WTC11 (cell line): ENCODE measurements at places on chromosomes 13 and 19. TPM values are rescaled to one million over a fixed set of nuclear protein-coding genes. Genes with fewer than 3 reads are reported as not detected.

SRRM5 gene
- 0.34 to 0.44 TPM (median 0.42 TPM) in 3 replicates for total RNA-seq

LRRC4B gene
- 10.0 to 11.0 TPM (median 10.9 TPM) in 3 replicates for total RNA-seq

PCDH20 gene
- total RNA-seq, result 1.3 to 1.4 TPM (median 1.3 TPM) in 3 replicates

RXFP2 gene
- not detected in 3 replicates for total RNA-seq

TINCR gene
- 0.60 to 0.85 TPM (median 0.76 TPM) in 3 replicates for total RNA-seq

ZNF91 gene
- 36.5 to 40.4 TPM (median 40.3 TPM) in 3 replicates for total RNA-seq

RUBCNL gene
- total RNA-seq, result 1.9 to 2.1 TPM (median 1.9 TPM) in 3 replicates

NCAN gene
- total RNA-seq, result 1.9 to 3.0 TPM (median 2.5 TPM) in 3 replicates

JSRP1 gene
- 0.33 to 1.4 TPM (median 0.73 TPM) in 3 replicates for total RNA-seq

ZNF506 gene
- 15.7 to 20.8 TPM (median 17.9 TPM) in 3 replicates for total RNA-seq

FARP1 gene
- 80.8 to 96.6 TPM (median 91.1 TPM) in 3 replicates for total RNA-seq

ZNF471 gene
- total RNA-seq, result 0.98 to 1.5 TPM (median 1.5 TPM) in 3 replicates

ACP7 gene
- 0.09 to 0.11 TPM (median 0.11 TPM) in 3 replicates for total RNA-seq

SYCN gene
- 0.37 to 1.1 TPM (median 0.77 TPM) in 3 replicates for total RNA-seq

MBD3L3 gene
- total RNA-seq, result not detected in 3 replicates

KIR3DL2 gene
- total RNA-seq, result not detected in 3 replicates

SMIM24 gene
- total RNA-seq, result 2.8 to 9.9 TPM (median 7.4 TPM) in 3 replicates

PBX4 gene
- total RNA-seq, result 3.2 to 4.5 TPM (median 3.5 TPM) in 3 replicates

CACNG8 gene
- total RNA-seq, result 12.5 to 15.7 TPM (median 15.1 TPM) in 3 replicates

IQCN gene
- 0.46 to 1.0 TPM (median 0.61 TPM) in 3 replicates for total RNA-seq

CDK8 gene
- 21.0 to 21.4 TPM (median 21.4 TPM) in 3 replicates for total RNA-seq

TMEM238 gene
- 5.8 to 8.3 TPM (median 6.5 TPM) in 3 replicates for total RNA-seq

VMAC gene
- 2.5 to 3.3 TPM (median 3.3 TPM) in 3 replicates for total RNA-seq

CYP2A7 gene
- 0.21 TPM in 1 of 3 replicates, not detected in the others for total RNA-seq

ZNF285 gene
- total RNA-seq, result 1.6 to 3.9 TPM (median 2.6 TPM) in 3 replicates
